Activated T-cell treated with anti-CD3 and anti-CD28 coated beads, Interleukin-2, amount 50 U/mL, for 72 hours (primary cell): ENCODE measurements at places on chromosomes 7 and 10. TPM values are rescaled to one million over a fixed set of nuclear protein-coding genes. Genes with fewer than 3 reads are reported as not detected.

Gene WNT2
- not detected for total RNA-seq

Gene ZNF727
- total RNA-seq: 0.19 TPM

Gene OIT3
- total RNA-seq: not detected

Gene CHST3
- 0.38 TPM for total RNA-seq

Gene LRIT1
- total RNA-seq: not detected

DNA sequence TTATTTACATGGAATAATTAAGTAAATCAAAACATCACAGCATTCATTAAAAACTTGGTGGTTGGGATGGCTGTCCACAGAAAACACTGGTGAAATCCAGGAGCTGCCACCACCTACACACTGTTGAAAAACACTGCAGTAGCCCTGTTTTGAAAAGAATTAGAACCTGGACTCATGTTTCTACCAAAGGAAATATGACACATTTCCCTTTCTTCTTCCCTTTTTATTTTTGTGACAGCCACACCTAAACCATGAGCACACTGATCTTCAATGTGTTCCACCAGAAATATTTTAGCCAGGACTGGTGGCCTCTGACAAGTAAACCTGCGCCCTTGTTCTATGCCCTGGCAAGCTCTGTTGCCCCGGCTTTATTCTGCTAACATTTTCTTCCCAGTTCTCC lies 3.3 kb downstream of the TMEM140 start:
- DNase-seq: no peak

- no peak for DNase-seq
These were observed 27.3 kb upstream of the KMT2C start for GRCh38 chr7:152462995-152463708.

GRCh38 chr10:129814681-129815646 lies 149.1 kb downstream of the EBF3 start:
- DNase-seq: no peak

- no peak for DNase-seq
These were observed 169.8 kb upstream of the GPR26 start for GRCh38 chr10:123496375-123496774.

DNA sequence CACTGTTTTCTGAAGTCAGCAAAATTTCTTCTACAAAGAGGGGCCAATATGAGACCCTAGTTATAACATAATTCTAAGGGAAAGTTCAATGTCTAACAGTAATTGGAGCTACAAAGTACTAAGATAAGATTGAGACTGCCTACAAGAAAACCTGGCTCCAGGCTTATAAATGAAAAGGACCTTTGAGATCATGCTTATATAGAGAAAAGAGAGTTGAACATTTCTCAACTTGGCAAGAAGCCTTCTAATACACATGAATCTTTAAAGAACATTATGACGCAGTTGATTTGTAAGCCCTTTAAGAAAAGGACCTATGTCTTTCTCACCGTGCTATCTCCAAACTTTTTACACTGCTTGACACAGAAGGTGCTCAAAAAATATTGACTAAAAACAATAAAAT lies 87.9 kb downstream of the TPK1 start:
- DNase-seq: no peak

GRCh38 chr10:5364374-5364773 lies 392 bp upstream of the UCN3 start:
- no peak for DNase-seq

- no peak for DNase-seq
These were observed 4.3 kb upstream of the STX1A start for GRCh38 chr7:73723813-73724212.

DNA sequence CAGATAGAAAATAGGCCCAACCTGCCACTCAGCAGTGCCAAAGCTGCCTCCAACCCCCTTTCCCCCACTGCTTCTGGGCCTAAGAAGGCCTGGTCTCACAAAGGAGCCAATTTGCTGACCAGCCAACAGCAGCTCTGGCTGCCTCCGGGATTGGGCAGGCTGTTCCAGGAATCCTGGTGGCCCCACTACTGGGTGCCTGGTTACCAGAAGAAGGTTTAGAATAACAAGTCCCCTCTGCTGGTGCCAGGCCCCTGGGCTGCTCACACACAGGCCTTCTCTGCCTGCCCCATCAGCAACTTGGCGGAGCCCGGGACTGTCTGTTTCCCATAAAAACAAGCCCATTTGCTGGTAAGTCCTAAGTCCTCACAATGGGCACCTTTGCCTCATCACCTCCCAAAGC lies 1.2 kb downstream of the PHKG1 start:
- no peak for DNase-seq

DNA sequence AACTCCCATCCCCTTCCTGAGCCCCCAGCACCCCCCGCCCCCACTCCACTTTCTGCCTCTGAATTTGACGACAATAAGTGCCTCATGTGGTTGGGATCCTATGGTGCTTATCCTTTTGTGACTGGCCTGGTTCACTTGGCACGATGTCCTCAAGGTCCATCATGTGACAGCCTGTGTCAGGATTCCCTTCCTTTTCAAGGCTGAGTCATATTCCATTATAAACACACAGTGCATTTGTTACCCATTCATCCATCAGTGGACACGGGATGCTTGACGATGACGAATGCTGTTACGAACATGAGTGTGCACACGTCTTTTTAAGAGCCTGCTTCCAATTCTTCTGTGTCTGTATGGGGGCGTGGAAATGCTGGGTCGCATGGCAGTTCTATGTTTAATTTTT lies 26.7 kb downstream of the SHH start:
- no peak for DNase-seq

DNA sequence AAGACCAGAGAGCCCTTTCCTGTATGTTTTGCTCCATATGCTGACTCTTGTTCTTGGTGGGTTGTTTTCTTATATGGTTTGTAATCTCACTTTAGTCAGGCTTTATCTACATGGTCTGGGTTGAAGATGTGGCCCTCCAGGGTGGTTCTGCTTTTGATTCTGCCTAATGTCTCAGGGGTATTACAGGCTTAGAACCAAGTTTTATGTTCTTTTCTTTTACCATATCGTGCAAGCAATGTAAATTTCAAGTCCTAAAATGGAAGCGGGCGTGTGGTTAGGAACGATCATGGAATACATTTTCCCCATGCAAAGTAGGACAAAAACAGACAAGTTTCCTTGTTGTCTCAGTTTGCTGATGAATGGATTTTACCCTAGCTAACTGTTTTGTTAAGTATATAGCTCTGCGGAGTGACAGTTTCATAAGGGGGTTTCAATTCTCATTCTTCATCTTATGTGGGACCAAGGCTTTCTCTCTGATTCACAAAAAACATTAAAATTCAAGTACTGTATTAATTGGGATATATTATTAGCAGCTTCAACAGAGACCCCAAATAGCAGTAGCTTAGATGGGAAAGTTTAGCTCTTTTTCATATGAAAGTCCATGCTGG lies 58.7 kb downstream of the MTURN start:
- no peak for DNase-seq

DNA sequence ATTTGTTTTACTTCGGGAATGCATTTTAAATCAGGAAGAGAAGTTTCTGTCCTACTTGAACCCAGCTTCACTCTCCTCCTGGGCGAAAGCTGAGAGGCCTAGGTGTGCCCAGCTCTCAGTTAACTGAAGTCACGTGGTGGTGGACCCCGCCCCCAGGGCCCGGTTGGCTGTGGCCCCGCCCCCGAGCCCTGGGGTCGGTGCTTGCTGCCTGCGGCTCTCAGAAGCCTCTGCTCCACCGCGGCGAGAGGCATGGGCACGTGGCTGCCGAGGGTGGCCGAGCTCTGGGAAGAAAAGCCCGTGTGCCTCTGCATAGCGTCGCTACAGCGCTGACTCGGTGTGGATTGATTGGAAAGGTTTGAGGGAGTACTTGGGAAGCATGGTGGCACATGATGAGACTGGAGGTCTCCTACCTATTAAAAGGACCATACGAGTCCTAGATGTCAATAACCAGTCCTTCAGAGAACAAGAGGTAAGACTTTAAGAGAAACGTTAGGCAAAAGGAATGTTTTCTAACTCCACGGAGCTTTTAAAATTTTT lies 34.1 kb downstream of the NET1 start:
- DNase-seq: peak; percentile 86

GRCh38 chr10:128380946-128381345 lies 254.7 kb upstream of the MKI67 start:
- no peak for DNase-seq

GRCh38 chr7:56023500-56023899 lies 27.7 kb downstream of the PSPH start:
- no peak for DNase-seq

DNA sequence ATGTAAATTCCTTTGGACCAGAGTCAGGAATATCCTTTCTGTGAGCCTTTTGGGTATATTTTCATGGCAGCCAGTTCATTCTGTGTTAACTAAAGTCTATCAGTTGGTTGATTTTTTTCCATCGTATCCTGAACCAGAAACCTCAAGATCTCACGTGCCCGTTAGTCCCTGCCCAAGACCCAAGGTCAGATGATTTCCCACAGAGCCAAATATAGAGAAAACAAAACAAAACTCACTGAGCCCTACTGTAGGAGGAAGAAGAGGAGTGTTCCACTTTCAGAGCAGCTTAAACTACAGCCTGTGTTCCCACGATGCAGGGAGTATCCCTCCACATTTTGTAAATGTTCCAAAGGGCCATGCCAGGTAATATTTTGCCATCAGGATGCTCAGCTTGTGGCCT lies 96.0 kb upstream of the ADO start:
- no peak for DNase-seq

- peak; percentile 60 for DNase-seq
These were observed 6.1 kb downstream of the GSTO2 start for GRCh38 chr10:104274762-104275721.

DNA sequence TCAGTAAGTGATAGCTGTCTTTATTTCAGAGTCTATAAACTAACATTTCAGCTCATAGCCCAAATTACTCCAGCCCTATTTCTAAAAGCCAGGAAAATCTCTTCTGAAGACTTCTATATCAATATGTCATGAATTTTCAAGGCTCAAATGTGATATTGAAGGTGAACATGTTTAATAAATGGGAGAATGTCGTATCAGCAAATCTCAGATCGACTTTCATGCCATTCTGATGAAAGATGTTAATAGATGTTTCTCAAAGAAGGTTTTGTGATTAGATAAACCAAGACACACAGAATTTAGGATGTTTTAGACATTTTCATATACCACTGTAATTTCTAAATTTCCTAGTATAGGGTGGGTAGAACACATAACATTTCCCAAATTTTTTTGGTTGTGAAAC lies 380.6 kb downstream of the ARL4A start:
- no peak for DNase-seq
